ENCODE measurements at places on chromosomes 16 and 17.

GRCh38 chr16:83973581-83974385 is 5.7 kb downstream of the NECAB2 start:
- DNase-seq: no peak

DNA sequence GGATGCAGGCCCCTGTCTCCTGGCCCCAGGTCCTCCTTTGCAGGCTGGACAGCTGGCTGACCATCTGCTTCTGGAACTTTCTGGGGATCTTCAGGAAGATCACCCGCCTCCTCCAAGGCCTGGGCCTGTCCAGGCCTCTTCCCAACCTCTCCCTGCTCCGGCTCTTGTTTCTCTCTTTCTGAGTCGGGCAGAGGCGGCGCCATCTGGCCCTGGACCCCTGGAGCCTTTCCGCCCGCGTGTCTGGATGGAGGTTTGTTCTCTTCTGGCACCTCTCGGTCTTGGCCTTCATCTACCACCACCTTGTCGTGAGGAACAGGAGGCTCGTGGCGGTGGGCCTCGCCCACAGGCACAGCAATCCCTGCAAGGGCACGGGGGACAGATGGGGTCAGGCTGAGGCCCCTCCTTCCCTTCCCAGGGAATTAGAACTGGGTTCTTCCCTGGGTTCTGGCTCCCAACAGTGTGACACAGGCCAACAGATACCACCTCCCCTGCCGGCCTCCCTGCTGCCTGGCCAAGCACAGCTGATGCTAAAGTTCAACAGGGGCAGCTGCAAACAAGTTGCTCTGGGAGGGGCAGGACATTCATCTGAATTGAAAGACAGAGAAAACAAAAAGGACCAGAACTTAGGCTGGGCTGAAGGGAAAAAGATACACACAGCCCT is 13.3 kb downstream of the NDUFAF8 start:
- DNase-seq: no peak

GRCh38 chr16:3065742-3066439 is 451 bp downstream of the IL32 start:
- no peak for DNase-seq

DNA sequence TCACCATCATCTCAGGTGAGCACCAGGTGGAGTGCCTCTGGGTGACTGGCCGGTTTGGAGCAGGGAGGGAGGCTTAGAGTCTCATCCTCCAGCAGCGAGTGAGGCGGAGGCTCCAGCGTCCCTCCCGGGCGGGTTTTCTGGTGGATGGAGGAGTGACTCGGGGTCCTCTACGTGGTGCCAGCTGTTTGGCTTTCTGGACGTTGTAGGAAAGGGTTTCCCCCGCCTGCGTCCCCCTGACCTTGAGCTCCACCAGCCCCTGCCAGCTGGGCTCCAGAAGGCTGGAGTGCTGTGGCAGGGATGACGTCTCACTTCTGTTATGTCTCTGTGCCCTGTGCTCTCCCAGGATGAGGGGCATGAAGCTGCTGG is 522 bp downstream of the DNASE1 start:
- DNase-seq: no peak

DNA sequence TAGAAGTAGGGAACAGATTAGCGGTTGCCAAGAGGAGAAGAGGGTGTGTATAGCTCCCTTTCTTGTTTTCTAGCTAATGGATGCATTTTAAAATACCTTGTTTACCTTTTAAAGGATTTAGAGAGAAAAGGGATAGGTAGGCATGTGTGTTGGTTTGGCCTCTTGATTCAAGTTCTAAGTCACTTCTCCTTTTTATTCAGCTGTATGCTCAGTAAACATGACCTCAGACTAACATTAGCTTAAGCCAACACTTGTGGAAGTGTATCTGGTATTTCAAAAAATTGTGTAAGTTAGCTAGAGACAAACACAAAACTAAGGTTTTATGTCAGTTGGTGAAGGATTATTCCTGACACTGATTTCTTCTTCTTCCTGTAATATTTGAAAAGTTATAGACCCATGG is 204.1 kb upstream of the NOG start:
- DNase-seq: no peak

GRCh38 chr17:56850591-56850990 is 16.6 kb downstream of the DGKE start:
- DNase-seq: no peak

- DNase-seq: no peak
Measured at GRCh38 chr16:82031116-82032084, 3.7 kb upstream of the HSD17B2 start.

GRCh38 chr16:68792465-68793324 is 50.6 kb upstream of the TANGO6 start:
- no peak for DNase-seq

- DNase-seq: no peak
Measured at GRCh38 chr16:2385190-2385836, 43.9 kb upstream of the CCNF start.

- DNase-seq: no peak
Measured at GRCh38 chr16:54522584-54522983, 236.0 kb upstream of the IRX3 start.

- DNase-seq: no peak
Measured at GRCh38 chr16:66959704-66960161, 1.3 kb upstream of the CES3 start.

GRCh38 chr17:37717627-37718323 is 27.1 kb downstream of the HNF1B start:
- DNase-seq: no peak
